Activated T-helper 2 cell treated with anti-CD3 and anti-CD28 coated beads, Interferon-gamma antibody, Interleukin-2, Interleukin-4, amounts not matched to agents 10 μg/mL and 5 μg/mL and 100 μg/mL, durations not matched to agents 14 hours and 24 hours and 36 hours (primary cell): ENCODE measurements at places on chromosomes 12 and 14.

DNA sequence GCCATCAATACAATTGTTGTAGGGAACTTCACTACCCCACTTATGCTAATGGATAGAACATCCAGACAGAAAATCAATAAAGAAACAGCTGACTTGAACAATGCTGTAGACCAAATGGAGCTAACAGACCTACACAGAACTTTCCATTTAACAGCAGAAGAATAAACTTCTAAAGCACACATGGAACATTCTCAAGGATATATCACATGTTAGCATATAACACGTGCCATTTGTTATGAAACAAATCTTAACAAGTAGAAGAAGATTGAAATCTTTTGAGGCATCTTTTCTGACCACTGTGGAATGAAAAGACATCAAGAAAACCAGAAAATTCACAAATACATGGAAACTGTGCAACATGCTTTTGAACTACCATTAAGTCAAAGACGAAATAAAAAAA, 62.5 kb upstream of the RNU6-8 start:
- no peak for DNase-seq

- DNase-seq, result no peak
Observed at GRCh38 chr12:93425736-93426411, 15.9 kb downstream of the UBE2N start.

- no peak for DNase-seq
Observed at GRCh38 chr12:18922851-18923250, 184.9 kb downstream of the CAPZA3 start.

GRCh38 chr14:51394384-51394783, 154.3 kb downstream of the TMX1 start:
- no peak for DNase-seq

- DNase-seq, result no peak
Observed at GRCh38 chr14:88422919-88423650, 37.6 kb downstream of the SPATA7 start.

- DNase-seq, result no peak
Observed at GRCh38 chr12:105596731-105597130, 266.2 kb downstream of the C12orf75 start.

- DNase-seq, result no peak
Observed at GRCh38 chr12:67818459-67818903, 169.9 kb downstream of the DYRK2 start.

GRCh38 chr12:108270035-108270848, 68.9 kb downstream of the CMKLR1 start:
- no peak for DNase-seq
